NCI-H2107 (cell line): ENCODE measurements at places on chromosomes 11 and 22.

DNA sequence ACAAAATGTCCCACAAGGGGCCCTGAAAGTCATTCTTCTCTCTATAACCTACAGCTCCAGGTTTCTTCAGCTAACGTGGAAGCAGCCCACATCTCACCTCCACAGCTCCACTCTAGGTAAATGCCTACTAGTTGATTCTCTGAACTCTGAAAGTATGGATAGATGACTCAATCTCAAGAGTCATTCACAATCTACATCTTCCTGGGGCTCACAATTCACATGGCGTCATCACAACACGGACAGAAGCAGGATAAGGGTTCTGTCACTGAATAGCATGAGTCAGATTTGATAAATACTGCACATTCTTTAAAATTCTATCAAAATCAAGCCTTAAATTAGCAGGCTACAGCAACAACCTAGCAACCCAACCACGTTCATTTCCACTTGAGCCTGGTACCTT lies 96.3 kb downstream of the PLEKHA7 start:
- DNase-seq = no peak

- no peak for DNase-seq
Measured at GRCh38 chr11:117382746-117383145, 55.1 kb downstream of the CEP164 start.

- DNase-seq = no peak
Measured at GRCh38 chr11:290621-291231, 1.8 kb downstream of the PGGHG start.

DNA sequence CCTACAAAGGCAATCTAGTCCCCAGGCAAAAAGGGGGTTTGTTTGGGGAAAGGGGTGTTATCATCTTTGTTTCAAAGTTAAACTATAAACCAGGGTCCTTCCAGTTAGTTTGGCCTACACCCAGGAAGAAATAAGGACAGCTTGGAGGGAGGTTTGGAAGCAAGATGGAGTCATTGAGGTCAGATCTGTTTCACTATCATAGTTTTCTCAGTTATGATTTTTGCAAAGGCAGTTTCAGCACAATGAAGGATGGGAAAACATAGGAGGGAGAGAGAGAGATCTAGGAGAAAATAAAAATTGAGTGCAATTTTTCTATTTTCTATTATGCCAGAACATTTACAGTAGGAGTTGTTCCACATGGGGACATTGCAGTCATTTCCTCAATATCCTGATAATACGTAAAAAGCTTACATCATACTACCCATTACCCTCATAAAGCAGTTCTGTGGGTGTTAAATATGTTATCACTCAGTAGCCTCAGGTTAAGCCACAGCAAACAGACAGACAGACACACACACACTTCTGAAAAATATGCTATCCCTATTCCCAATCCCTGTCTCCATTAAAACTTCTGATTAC lies 401.3 kb upstream of the FAT3 start:
- no peak for DNase-seq

DNA sequence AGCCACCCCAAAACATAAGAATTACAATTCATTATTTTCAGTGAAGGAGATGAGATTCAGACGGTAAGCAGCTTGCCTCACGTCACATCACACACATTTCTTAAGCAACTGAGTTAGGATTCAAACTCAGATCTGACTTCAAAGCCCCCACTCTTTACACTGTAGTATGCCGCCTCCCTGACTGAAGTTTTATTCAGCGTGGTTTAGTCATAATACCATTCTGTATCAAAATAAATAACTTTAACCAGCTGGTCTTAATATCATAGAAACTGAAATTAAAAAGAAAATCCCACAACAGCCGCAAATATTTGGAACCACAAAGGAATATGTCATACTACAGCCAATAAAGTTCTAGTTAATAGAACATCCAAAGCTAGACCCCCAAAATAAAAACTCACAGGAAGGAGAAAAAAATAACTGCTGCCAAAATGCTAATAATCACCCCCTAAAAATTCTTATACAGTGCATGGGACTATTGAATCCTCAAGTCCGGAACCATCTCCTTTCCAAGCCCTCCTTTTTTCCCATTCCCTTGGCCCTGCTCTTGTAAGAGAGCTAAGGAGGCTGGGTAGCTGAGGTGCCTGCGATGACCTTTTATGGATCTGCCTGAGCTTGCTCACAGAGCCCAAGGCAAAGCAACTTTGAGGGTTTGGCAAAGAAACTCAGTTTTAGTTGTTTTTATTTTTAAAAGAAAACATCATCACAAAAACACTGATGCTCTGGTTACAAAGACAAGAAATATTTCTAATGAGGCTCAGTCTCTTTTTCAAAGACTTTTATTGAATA lies 334.5 kb downstream of the TTC28 start:
- no peak for DNase-seq

GRCh38 chr11:770642-771616 lies 6.4 kb downstream of the GATD1 start:
- DNase-seq = no peak

GRCh38 chr11:12655842-12656241 lies 18.4 kb upstream of the TEAD1 start:
- no peak for DNase-seq

DNA sequence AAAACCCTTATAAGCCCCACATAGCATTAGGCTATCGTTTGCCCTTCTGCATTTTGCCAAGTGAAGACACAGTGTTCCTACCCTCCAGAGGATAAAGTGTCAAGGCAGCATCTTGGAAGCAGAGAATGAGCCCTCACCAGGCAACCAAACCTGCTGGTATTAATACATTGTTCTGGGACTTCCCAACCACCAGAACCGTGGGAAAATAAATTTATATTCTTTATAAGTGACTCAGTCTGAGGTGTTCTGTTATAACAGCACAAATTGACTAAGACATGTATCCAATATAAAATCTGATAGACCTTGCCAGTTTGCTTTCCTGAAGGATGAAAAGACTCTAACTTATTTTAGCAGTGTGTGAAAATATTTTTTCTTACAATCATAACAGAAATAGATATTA lies 792.5 kb upstream of the LRRC4C start:
- no peak for DNase-seq
